CD4-positive, alpha-beta T cell treated with Interferon gamma for 1 hour (primary cell): ENCODE measurements at places on chromosomes 12 and 14.

DNA sequence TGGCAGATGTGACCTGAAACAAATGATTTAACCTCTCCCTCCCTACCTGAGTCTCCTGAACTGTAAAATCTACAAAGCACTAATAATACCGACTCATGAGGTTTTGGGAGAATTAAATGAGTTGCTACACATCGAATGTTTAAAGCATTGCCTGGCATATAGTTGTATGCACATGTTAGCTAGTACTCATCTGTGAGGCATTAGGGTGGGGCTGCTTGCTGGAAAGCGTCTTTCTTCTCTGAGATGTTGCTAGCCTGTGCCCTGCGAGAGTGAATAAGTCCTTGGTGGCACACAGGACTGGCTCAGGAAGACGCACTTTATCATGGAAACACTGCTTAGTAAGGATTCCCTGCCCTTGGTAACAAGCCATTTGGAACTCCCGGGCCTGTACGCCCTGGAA is 6.1 kb downstream of the RAPGEF3 start:
- no peak for DNase-seq

- no peak for DNase-seq
Measured at GRCh38 chr12:127767656-127768055, 499.3 kb upstream of the TMEM132C start.

- no peak for DNase-seq
Measured at GRCh38 chr14:45070215-45070614, 13.7 kb upstream of the PRPF39 start.

DNA sequence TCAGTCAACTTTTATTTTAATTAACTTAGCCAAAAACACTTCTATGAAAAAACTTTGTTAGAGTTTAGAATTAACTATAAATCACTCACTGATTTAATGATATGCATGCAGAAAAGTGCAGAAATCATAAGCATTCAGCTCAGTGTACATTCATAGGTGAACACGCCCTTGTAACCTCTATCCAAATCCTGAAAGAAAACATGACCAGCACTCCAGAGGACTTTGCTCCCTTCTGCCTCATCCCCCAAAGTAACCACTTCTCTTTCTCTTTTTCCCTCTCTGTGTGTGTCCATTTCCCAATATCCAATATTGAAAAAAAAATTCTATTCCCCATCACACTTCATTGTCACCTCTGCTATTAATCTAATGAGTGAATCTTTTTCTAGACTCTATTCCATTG is 197.1 kb upstream of the FAR2 start:
- DNase-seq, result no peak

DNA sequence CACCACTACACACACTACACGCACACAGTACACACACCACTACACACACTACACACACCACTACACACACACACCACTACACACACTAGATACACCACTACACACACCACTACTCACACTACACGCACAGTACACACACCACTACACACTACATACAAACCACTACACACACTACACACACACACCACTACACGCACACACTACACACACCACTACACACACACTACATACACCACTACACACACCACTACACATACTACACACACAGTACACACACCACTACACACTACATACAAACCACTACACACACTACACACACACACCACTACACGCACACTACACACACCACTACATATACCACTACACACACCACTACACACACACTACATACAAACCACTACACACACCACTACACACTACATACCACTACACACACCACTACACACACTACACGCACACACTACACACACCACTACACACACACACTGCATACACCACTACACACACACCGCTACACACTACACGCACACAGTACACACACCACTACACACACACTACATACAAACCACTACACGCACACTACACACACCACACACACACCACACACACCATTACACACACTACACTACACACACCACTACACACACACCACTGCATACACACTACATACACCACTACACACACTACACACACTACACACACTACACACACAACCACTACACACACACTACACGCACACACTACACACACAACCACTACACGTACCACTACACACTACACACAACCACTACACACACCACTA is 11.7 kb downstream of the NOC4L start:
- no peak for DNase-seq

DNA sequence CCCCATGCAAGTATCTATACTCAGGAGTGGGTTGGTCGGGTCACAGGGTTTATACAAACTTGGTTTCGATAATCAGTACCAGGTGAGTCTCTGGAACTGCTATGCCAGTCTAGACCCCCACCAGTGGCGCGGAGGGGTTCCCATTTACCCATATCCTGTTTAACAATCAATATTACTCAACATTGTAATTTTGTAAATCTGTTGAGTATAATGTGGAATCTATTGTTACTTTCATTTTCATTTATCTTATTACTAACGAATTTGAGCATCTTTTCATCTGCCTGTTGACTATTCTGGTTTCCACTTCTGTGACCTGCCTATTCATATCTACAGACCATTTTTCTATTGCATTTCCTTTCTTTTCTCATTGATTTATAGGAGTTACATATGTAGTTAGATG is 275.2 kb upstream of the CRY1 start:
- no peak for DNase-seq

DNA sequence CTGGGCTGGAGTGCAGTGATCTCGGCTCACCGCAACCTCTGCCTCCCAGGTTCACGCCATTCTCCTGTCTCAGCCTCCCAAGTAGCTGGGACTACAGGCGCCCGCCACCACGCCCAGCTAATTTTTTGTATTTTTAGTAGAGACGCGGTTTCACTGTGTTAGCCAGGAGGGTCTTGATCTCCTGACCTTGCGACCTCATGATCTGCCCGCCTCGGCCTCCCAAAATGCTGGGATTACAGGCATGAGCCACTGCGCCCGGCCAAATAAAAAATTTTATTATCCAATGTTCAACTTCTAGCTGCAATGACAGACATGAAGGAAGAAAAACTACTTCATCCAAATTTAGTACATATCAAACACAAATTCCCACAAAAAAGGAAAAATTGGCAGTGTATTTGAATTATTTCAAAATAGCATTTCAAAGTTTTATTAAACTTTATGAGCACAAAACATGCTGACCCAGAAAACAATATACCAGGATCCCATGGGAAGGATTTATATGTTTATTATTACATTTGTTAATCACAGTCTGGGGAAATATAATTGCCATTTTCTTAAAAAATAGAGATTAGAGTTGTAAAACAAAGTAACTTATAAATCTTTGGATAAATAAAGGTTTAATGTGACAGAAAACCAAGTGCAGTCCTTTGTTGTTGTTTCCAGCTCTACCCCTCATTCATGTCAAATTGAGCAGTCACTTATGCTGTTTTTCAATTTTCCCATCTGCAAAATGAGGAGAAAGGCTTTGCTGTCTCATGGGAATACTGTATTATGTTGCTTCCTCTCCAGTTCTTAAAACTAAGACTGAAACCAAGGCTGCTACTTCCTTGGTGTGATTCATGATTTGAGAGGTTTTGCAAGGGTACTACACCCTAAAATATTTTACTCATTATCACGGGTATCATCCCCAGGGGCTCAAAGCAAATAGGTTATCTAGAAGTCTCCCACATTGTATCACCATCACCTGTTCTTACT is 155.2 kb upstream of the AVPR1A start:
- no peak for DNase-seq

DNA sequence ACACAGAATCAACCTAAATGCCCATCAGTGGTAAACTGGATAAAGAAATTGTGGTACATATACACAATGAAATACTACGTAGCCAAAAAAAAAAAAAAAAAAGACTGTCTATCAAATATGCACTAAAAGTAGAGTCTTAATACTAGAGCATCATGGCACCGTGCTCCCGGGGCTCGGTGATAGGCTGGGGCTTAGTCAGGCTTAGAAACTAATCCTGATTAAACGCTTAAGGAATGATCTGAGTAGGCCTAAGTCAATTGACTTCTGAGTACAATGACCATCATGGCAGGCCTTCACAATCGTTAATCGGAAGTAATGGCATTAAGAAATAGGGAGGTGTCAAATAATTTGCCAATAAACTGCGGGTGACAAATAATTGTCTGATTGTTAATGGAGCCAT is 9.7 kb downstream of the PLBD1 start:
- DNase-seq, result no peak

DNA sequence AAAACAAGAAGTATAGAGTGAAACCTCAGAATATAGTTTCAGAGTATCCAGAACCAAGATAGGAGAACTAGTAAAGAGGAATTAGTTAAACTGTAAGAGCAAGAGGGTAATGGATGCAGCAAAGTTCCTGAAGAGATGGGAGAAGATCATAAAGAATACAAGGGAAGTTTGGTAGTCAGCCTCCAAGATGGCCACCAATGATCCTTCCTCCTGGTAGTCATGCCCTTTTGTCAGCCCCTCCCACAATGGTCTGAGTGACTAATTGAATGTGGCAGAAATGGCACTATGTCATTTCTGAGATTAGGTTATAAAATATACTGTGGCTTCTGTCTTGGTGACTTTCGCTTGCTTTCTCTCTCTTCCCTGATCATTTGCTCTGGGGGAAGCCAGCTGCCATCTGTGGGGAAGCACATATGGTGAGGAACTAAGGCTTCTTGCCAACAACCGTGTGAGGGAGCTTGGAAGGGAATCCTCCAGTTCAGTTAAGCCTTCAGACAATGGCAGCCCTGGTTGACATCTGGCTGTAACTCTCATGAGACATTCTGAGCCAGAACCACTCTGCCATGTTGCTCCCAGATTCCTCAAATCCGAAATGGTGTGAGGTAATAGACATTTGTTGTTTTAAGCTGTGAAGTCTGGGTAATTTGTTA is 55.3 kb upstream of the AMN1 start:
- no peak for DNase-seq

DNA sequence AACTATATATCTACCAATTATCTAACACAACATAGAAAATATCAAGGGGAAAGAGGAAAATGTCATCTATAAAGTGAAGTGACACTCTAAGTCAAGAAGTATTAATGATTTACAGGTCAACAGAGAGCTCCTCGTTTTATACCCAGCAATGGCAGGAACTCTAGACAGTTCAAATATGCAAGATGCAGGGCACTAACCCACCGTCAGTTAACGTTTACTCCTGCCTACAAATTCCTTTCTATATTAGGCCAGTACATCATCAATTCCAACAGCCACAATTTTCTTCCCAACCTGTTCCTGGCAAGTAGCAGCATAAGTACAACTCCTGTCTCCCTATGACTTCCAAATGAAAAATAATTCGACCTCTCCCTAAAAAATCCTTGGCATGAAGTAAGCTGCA is 9.0 kb upstream of the KANSL2 start:
- DNase-seq, result no peak

GRCh38 chr12:57127726-57128518 is at the start of gene LRP1:
LRP1 (plus strand) TSS chr12:57128483; CDS start chr12:57128965, 482 bp downstream.
- peak; percentile 76 for DNase-seq

DNA sequence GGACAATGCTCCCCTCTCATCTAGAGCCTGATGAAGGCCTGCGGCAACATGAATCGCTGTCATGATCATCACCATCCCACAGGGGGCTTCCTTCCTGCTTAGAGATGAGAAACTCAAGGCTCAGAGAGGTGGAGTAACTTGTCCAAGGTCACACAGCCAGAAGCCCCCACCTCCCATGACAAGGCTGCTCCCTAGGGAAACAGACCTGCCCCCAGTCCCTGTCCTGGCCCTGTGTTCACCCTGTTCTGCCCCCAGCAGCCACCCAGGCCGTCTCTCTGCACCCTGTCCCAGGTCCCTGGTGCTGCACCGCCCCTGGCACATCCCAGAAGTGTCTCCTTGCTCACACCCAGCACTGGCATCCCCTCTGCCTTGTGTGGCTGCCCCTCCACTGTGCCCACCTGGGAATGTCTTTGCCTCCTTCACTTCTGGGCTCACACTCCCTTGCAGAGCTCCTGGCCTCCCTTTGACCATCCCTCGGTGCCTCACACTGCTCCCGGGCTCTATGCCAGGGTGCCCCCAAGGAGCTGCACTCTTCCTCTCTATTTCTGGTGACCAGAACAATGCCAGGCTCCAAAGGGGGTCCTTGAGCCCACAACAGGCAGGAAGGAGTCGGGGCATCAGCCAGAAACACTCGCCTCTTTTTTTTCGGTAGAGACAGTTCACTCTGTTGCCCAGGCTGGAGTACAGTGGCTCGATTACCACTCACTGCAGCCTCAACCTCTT is 70.5 kb downstream of the BCL11B start:
- DNase-seq, result peak; percentile 33

- DNase-seq, result peak; percentile 61
Measured at GRCh38 chr12:57086493-57087009, 2.4 kb upstream of the NAB2 start.

DNA sequence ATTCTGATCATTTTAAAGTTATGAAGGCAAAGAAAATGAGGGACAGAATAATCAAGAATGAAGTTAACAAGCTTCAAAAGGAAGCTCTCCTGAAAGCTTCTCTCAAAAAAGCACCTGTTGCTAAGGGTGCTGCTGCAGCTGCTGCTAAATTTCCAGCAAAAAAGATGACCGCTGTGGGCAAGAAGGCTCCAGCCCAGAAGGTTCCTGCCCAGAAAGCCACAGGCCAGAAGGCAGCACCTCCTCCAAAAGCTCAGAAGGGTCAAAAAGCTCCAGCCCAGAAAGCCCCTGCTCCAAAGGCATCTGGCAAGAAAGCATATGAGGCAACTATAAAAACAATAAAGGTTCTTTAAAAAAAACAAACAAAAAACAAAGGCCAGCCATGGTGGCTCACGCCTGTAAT is 52.7 kb upstream of the NR2C1 start:
- DNase-seq, result no peak

GRCh38 chr12:66467932-66468331 is 165.6 kb downstream of the HELB start:
- DNase-seq, result no peak

DNA sequence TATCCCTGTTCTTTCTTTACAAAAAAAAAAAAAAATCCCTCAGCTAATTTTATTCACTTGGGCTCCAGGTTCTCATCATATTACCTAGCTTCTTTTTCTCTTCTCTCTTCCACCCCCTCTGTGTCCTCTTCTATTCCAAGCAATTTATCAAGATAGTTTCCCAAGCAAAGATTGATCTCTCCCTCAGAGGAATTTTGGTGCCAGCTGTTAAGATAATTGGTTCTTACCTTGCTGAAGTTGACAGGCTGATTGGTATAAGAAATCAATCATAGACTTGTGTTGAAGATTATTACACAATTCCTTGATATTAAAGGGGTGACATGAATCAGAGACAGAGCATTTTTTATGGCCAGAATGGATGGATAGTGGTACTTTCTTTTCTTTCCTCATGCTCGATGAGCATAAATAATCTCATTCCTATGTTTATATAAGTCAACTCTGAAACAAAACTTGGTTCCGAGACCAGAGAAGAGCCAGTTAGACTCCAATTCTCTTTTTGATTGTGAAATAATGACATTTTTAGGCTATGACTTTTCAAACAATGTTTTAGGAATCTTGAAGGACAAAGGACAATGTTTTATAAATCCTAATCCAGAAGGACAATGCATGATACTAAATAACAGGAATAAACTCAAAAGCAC is 264.1 kb upstream of the PRKD1 start:
- no peak for DNase-seq

GRCh38 chr12:90262251-90262650 is 553.6 kb upstream of the ATP2B1 start:
- DNase-seq, result no peak
